ENCODE measurements at places on chromosomes 2 and 18.
A peak's percentile ranks its signal among the peaks of the same experiment; 100 is the strongest.

DNA sequence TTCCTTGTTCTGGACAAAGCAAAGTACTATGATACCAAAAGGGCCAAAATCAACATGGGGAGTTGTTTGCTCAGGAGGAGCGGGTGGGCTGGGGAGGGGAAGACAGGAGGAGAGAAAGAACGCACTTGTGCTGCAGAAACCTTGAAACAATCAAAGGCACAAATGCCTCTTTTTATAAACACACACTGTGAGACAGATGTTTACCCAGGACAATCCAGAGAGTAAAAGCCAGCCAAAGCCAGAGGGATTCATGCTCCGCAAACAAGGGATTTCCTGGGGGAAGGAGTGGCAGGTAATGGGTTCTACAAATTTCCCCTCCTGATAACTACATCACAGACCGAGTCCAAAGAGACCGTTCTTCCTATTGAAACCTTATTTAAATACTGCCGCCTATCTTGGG is 323.5 kb upstream of the SKOR2 start:
- DNase-seq = no peak

DNA sequence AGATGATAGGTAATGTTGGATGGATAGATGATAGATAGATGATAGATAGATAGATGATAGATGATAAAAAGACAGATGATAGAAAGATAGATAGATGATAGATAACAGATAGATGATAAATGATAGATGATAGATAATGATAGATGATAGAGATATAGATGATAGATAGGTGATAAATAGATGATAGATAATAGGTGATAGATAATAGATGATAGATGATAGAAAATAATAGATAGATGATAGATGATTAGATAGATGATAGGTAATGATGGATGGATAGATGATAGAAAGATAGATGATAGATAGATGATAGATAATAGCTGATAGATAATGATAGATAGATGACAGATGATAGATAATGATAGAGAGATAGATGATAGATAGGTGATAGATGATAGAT is 31.0 kb upstream of the SNTG2 start:
- no peak for DNase-seq

- DNase-seq = no peak
Observed at GRCh38 chr2:18074476-18074875, 196.0 kb downstream of the KCNS3 start.

GRCh38 chr2:234496835-234497593 is at the start of gene ARL4C:
TSS of gene ARL4C (minus strand) at chr2:234497081. CDS start at chr2:234496586, 495 bp downstream.
- DNase-seq = peak; percentile 77

- DNase-seq = no peak
Observed at GRCh38 chr18:67301592-67301991, 214.9 kb downstream of the DSEL start.

- DNase-seq = no peak
Observed at GRCh38 chr2:32502941-32503340, 124.9 kb upstream of the TTC27 start.

- no peak for DNase-seq
Observed at GRCh38 chr18:2002604-2003003, 568.7 kb downstream of the METTL4 start.

- no peak for DNase-seq
Observed at GRCh38 chr2:4780679-4781078, 911.5 kb upstream of the SOX11 start.

DNA sequence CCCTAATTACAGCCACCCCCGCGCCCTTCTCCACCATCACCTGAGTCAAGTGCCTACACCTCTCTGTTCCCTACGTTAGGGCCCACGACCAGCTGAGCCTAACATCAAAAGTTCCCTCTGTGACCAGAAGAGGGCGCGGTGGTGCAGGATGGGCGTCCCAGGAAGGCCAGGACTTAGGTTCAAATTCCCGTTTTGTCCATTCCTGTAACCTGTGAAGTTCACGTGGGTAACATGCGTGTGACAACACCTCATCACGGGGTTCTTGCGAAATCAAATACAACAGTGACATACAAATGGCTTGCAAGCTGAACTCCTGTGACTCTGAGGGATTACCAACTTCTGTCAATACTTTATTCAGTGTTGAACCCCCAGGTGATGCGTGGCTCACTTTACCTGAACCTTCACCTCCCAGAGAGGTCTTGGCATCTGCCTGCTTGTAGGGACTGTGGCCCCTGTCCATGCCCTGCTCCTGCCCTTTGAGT is 207.9 kb downstream of the ARL4C start:
- peak; percentile 88 for DNase-seq

GRCh38 chr2:10132043-10132575 is 9.6 kb downstream of the RRM2 start:
- no peak for DNase-seq

DNA sequence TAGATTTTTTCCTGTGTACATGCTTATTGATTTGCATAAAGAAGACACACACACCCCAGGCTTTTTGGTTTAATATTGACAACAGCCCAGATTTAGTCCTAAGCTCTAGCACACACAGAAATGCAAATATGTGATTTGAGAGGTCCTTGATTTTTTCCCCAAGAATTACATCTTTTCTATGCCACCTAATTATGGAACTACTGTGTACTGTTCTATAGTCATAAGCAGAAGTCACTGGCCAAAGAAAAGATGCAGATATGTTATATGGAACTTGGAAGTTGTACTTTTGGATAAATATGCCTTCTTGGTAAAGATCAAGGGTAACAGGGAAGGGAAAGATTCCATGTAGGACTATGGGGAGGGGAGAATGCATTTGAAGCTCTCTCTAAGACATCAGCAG is 105.6 kb downstream of the SETBP1 start:
- no peak for DNase-seq

DNA sequence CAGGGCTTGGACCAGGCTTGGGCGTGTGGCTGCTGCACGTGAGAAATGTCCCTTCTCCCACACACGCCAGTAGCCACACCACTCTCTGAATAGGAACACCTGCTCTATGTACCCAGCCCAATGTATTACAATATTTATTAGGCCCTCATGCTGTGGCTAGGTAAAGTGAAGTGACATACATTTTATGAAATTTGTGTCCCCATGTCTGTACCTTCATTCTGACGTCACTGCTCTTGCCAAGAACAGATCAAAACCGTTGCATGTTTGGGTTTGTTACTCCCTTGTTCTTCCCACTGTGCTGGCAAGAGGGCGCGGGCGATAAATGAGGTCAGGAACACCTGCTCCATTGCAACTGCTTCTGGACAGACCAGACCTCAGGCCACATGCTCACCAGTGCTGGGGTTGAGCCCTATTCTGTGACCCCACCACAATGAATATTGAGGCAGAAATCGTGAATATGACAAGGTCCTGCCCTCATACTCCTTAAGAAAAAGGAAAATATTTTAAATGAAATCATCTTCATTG is 436.4 kb upstream of the SALL3 start:
- no peak for DNase-seq

DNA sequence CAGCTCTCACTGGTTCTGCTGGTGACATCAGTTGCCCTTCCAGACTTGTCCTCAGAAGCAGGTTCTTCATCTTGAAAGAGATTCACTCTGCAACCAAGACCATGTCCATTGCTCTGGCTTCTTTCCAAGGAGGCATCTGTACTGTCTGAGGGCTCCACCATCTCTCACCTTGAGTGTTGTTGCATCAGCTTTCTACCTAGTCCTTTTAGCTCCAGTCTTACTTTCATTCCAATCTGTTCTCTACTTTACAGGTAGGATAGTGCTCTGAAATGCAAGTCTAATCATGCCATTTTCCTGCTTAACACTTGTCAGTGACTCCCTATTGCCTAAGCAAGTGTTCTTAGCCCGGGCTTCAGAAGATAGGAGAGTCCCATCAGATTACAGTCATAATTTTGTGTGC is 117.7 kb downstream of the EN1 start:
- no peak for DNase-seq

DNA sequence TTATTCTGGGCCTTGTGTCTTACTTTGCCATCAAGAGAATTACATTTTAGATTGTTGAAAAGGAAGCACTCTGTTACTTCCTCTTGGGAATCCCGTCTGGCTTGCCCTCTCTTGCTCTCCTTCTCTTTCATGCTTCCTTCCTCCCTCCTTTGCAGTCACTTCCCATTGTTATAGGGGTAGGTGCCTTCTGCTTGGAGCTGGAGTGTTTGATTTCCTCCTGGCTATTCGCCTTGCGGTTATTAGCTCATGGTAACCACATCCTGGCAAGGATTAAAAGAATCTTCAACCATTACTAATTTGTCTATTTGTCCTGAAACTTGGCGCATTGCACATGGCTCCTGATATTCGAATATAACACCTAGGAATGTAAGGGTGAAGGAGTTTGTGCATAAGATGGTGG is 115.0 kb downstream of the CERS6 start:
- no peak for DNase-seq

DNA sequence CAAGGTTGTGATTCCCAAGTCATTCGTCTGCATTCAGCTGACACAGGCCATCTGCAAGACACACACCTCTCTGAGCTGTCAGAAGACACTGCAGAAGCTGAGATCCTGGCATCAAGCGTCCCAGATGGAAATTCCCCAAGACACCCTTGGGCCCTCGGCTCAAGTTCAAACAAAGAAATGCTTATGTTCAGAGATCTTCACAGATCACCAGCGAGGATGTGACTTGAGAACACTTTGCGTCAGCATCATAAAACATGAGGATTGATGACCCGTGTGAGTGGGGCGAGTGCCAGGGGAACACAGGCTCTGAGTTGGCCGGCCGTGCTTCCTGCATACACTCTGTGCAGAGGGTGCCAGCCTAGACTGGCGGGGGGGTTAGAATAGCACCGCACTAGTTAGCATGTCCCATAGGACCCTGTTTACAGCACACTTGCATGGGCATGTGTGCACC is 36.8 kb downstream of the KCNIP3 start:
- no peak for DNase-seq

GRCh38 chr2:58920001-58920400 is 678.9 kb upstream of the FANCL start:
- no peak for DNase-seq

GRCh38 chr2:98009887-98010760 is 14.4 kb upstream of the TMEM131 start:
- DNase-seq = no peak

DNA sequence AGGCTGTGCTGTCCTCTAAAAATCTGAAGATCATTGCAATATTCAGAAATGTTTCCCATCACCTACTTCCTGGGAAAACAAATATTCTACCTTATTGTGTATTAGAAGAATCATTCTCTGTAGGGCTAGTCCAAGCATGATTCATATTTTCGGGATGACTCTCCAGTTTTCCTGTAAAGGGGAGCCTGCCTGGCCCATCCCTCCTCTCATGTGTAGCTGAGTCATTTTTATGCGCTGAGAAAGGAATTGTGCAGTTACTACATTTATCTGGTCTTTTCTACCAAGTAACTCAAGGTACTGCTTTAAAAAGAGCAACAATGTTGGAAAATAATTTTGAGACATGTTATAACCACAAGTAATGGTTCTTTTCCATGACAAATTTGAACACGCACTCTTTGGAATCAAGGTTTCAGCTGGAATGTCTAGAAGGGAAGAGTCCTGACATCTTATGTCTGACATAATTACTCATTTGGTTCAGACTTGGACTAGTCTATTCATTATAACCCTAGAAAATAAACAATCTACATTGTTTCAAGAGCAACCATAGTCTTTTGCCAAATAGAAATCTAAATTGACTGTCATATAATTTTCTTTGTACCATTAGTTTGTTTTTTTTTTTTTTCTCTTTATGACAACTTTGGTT is 6.6 kb downstream of the DSG3 start:
- no peak for DNase-seq

- no peak for DNase-seq
Observed at GRCh38 chr2:143125717-143126116, 3.5 kb upstream of the ARHGAP15 start.
